ENCODE measurements at places on chromosomes 6 and 20.

DNA sequence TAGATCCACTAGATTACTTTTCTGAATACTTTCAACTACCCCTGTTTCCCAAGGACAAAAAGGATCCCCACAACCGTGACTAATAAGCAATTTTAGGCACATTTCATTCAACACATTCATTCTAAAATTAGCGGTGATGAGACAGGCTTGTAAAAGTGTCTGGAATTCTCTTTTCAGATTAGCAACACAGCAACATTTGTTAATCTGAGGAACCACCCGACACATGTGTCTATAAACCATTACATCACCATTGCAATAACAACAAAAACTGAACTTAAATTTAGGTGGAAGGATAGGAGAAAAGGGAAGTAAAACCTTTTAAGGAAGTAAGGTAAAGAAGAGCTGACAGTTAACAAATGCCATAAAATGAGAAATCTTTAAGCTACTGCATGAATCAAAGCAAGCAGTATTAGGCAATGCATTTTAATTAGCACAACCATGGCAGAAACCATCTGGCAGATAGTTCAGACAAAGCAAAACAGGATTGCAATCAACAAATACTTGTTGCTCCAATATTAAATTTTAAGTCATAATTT lies 49.1 kb downstream of the MAP3K7 start:
- no peak for DNase-seq

DNA sequence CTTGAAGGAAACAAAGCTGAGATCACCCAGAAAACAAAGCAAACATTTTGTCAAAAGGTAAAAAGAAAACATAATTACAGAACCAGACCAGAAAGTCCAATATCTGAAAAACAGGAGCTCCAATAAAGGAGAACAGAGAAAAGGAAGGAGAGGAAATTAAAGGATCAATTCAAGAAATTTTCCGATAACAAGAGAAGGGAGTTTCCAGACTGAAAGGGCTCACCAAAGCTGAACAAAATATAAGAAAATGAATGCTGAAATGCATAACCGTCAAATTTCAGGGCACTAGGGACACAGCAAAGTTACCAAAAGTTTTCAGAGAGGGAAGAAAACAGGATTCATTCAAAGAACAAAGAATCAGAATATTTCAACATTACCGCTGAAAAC lies 23.9 kb downstream of the ILRUN start:
- no peak for DNase-seq

- DNase-seq = no peak
Measured at GRCh38 chr20:36408219-36408618, 102.1 kb downstream of the DLGAP4 start.

- DNase-seq = no peak
Measured at GRCh38 chr6:137820425-137820824, 46.6 kb upstream of the TNFAIP3 start.

DNA sequence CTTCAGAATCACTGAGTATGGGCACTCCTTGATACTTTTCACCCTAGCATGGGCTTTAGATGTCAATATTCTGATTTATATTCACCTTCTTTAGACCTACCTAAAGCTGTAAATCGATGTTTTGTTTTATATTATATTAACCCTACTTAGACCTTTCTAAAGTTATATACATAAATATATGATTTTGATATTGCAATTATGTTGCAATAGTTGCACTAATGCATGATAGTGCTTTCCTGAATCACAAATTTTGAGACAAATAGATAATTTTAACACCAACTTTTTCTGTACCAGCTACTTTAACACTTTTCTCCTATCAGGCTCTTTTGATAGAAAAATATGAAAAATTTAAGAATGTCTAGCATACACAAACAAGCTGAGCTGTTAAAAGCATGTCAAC lies 34.0 kb upstream of the JAG1 start:
- no peak for DNase-seq

DNA sequence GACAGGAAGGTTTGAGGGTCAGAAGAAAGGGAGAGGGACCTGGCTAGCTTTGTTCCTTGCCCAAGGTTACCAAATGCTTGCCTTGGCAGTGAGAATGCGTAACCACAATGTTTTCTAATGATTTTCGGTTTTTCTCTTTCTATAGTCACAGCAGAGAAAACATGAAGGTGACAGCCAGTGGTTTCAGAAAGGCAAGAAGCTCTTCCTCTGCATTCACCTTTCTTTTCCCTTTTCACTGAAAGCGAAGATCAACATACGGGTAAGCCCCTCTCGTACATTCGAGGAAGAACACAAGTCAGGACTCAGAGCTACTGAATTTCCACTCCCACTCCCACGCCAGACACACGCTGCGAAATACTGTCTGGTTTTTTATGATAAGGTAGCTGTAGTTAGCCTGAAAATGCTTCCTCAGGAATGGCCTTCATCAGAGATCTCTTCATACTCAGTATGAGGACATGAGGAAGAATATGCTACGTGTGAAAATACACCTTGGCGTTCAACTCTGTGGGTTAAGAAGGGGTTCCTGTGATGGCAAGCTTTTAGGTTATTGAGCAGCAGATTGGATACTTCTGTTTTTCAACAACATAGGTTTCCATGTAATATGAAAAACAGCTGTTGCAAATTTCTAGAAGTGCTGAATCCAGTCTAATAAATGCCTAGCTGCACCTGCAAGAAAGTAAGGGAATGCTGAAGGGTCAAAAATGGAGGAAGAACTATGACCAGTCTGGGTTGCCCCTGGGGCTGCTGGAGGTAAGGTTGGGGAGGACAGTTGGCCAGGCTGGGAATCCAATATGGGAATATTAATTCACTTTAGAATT lies 7.4 kb upstream of the CD83 start:
- no peak for DNase-seq

GRCh38 chr6:62286470-62286843 lies 432 bp upstream of the KHDRBS2 start:
- no peak for DNase-seq

GRCh38 chr6:19925533-19925932 lies 88.4 kb downstream of the ID4 start:
- no peak for DNase-seq

DNA sequence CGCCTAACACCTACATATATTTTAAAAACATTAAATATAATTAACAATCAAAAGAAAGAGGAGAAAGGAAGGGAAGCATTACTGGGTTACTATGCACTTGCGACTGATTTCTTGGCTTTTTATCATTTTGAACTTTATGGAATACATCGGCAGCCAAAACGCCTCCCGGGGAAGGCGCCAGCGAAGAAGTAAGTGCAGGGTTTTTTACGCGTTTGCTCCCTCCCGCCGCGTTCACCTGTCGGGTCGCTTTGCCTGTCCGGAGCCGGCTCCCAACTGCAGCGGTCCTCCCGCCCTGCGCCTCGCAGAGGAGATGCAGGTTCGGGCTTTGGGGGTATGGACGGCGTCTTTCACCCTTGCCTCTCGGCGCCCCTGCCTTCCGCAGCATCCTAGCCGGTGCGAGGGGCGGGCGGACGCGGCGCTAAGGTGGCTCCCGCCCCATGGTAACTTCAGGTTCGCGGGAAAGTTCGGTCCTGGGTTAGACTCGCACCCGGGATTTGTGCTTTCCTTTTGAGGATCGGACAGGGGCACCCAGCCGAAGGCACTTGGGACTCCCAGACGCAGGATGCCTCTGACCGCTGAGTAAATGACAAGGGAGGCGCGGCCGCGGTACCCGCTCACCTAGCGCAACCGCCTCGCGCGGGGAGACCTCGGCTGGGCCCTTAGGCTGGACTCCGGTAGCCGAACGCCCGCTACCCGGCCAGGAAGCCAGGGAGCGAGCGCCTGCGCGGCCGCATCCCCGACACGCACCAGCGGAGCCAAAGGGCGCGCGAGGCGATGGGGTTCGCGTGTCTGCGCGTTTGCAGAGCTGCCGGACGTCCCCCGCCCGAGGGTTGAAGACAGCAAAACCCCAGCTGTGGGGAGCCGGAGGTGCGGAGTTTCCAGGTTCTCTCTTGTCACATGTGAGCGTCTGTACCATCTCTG lies 891 bp downstream of the RSPO3 start:
- DNase-seq = no peak

DNA sequence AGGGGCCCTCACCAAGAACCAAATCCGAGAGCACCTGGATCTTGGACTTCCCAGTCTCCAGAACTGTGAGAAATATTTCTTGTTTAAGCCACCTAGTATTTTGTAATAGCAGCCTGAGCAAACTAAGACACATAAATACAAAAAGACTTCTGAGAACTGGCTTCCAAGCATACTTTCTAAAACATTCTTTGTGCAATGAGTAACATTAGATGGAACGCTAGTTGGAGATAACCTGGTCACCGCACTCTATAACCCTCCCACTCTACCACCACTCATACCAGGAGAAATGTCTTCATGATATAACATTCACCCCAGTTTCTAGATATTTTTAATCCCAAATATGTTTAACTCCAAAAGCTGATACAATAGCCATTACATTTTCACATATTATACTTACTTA lies 169.5 kb upstream of the THEMIS start:
- DNase-seq = no peak

- DNase-seq = no peak
Measured at GRCh38 chr20:20864351-20865096, 152.1 kb upstream of the RALGAPA2 start.

DNA sequence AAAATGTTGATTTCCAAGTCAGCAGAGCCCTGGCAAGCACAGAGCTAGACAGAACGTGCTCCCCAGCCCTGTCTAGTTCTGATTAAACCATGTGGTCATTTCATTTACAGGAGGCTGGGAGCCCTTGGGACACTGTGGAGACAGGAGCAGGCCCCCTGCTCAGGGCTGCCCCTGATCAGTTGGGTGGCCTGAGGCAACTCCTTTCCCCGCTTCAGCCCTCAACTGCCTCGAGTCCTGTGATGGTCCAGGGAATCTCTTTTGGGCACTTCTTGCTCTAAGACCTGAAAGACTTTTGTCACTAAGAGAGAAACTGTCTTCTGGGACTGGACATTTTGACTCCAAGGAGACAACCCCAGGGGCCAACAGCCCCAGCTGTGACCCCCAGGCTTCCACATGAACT lies 13.5 kb downstream of the DYNLRB1 start:
- no peak for DNase-seq

DNA sequence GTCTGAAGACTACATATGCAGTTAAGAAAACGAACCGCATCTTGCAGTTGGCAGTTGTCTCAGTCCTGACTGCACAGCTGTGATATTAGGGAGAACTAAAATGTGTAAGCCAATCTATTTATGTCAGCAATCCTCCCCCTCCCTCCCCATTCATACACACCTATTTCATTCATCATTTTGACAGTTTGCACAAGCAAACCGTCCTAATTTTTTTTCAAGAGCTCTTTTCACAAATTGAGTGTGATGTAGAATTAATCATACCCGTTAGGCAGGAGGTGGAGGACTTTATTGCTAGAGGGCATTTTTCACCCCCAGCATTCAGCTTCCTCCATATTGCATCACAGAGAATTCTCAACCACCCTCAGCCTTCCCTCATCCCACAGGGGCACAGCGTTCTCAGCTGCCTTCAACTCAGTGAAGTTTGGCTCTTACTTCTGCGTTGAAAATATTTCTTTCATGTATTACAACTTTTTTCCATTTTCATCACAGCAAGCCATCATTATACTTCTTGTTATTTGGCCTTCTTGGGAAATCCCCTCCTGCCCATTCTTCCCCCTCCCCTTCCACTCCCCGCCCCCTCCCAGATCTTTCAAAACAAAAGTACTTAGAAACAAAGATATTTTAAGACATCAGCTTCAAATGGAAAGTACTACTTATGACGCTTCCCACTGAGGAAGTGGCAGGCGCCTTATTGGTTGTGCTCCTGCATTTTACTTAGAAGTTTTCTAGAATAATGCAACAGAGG lies 37.5 kb downstream of the NOX3 start:
- DNase-seq = peak; percentile 23

DNA sequence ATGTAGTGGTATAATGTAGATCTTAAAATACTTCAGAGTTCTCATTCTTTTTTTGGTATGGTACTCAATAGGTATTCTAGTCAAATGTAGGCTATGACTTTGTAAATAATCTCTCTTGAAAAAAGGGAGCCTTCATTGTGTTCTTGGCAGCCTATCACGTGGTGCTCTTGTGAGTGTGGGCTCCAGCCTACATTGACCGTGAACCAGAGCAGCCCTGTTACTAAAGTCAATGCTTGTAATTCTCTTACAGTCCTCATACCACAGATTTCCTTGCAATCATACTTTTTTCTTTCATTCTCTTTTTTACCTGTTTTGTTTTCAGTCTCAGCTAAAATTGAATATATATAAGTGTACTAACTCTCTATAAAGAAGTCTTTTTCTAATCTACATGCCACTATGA lies 31.1 kb downstream of the ARID1B start:
- no peak for DNase-seq

DNA sequence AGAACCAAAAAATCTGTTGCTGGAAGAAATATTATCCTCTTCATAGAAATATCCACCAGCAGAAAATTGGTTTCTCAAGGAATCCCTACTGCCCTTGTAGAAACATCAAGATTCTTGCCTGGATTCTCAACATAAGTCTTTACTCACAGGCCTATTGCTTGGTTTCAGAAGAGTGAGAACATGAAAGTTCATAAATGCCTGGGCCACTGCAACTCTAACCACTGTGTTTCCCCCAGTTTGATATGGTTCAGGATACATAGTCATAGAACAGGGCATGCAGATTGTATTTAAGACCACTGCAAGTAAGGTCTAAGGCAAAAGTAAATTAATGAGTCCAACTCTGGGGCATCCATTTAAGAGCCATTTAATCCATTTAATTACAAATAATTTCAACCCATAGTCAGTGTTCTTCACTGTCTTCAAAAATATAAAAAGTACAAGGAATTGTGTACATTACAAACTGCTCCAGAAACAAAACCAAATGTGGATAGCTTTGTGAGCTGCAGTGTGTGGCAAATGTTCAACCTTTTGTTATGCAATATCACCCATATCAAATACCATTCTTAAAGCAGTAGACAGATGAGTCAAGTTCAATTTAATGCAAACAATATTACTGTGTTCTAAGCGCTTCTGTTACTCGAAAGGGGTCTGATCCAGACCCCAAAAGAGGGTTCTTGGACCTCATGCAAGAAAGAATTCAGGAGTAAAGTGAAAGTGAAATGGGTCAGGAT lies 83.3 kb downstream of the OPRM1 start:
- DNase-seq = no peak

DNA sequence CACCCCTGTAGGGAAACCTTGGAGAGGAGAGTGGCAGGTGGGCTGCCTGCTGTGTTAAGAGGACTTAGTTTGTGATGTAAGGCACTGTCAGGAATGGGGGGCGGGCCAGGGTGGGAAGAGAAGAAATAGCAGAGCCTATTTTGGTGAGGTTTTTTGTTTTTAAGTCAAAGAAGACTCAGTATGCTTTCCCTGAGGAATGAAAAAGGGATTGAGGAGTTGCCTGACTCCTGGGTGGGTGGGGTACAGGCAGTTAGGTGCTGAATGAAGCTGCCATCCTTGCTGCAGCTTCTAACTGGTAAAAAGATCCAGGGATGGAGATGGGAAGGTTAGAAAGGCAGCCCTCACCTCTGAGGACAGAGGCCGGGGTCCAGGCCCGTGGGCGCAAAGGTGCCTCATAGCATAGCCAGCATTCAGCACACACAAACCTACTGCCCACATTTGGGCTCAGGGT lies 37.9 kb downstream of the PLCG1 start:
- no peak for DNase-seq

Data from GM19239 (cell line).